ENCODE measurements at places on chromosomes 5 and 9. TPM values are rescaled to one million over a fixed set of nuclear protein-coding genes. Genes with fewer than 3 reads are reported as not detected.

Gene MAP1B
- 124 TPM for total RNA-seq

Gene DBH
- not detected for total RNA-seq

Gene ZMYND19
- total RNA-seq, result 18.0 TPM

Gene LCNL1
- 3.5 TPM for total RNA-seq

Gene CARTPT
- not detected for total RNA-seq

Gene PCDHGA3
- total RNA-seq, result 3.2 TPM

Gene ZDHHC11
- total RNA-seq, result 0.64 TPM

Gene FOXD4L5
- under 0.01 TPM for total RNA-seq

Gene ZNF608
- total RNA-seq, result 8.4 TPM

Gene FOXD4L6
- total RNA-seq, result under 0.01 TPM

Gene LAMC3
- total RNA-seq, result 0.43 TPM

Gene TYRP1
- 0.43 TPM for total RNA-seq

Gene IDNK
- 3.0 TPM for total RNA-seq

Gene FRRS1L
- total RNA-seq, result not detected

Gene SPATA31C1
- total RNA-seq, result not detected

Gene PCDHGC3
- 35.4 TPM for total RNA-seq

Gene FOXD4L4
- total RNA-seq, result not detected

Gene LHX2
- total RNA-seq, result not detected

Gene PDE6A
- not detected for total RNA-seq

Gene OBP2B
- total RNA-seq, result not detected

Gene FAM221B
- not detected for total RNA-seq

Gene TAF1L
- total RNA-seq, result not detected

Gene ADAMTS12
- total RNA-seq, result 54.8 TPM

Data from fibroblast of villous mesenchyme (primary cell).